ENCODE measurements at places on chromosomes 2 and 18. TPM values are rescaled to one million over a fixed set of nuclear protein-coding genes. Genes with fewer than 3 reads are reported as not detected.

Gene REG3A
- not detected for total RNA-seq

Gene ANKRD30BL
- total RNA-seq = not detected

Gene MOGAT1
- not detected for total RNA-seq

Gene NLRC4
- total RNA-seq = not detected

Gene CLASP1
- total RNA-seq = 67.4 TPM

Gene MBD1
- total RNA-seq = 85.3 TPM

Gene G6PC2
- not detected for total RNA-seq

Gene TUBB8B
- not detected for total RNA-seq

Gene MLPH
- total RNA-seq = not detected

Gene SERPINB10
- not detected for total RNA-seq

Gene BZW1
- 509 TPM for total RNA-seq

Gene CPO
- not detected for total RNA-seq

Gene SH3RF3
- total RNA-seq = 0.25 TPM

Gene ZNF516
- 1.2 TPM for total RNA-seq

Gene IL37
- not detected for total RNA-seq

Gene LRRTM1
- not detected for total RNA-seq

Gene CNTNAP5
- total RNA-seq = not detected

Gene WNT6
- total RNA-seq = 0.13 TPM

Gene HOXD10
- total RNA-seq = not detected

Gene SPHKAP
- total RNA-seq = not detected

Gene CXXC1
- 109 TPM for total RNA-seq

Gene CFAP53
- total RNA-seq = 0.25 TPM

Gene POTEC
- total RNA-seq = not detected

Gene CCT7
- total RNA-seq = 751 TPM

Gene PSTPIP2
- total RNA-seq = 33.0 TPM

Gene PLA2R1
- total RNA-seq = not detected

Gene DNAH7
- total RNA-seq = 0.04 TPM

Gene HOXD3
- not detected for total RNA-seq

Gene FAM237A
- not detected for total RNA-seq

Gene PRKAG3
- total RNA-seq = not detected

Gene C2orf78
- total RNA-seq = not detected

Gene SCN1A
- not detected for total RNA-seq

All from activated CD8-positive, alpha-beta memory T cell treated with anti-CD3 and anti-CD28 coated beads for 36 hours (primary cell).